Fibroblast of lung (primary cell): ENCODE measurements at places on chromosomes 3 and 15. TPM values are rescaled to one million over a fixed set of nuclear protein-coding genes. Genes with fewer than 3 reads are reported as not detected.

- DNase-seq = no peak
Observed at GRCh38 chr3:111362381-111363009, 179.5 kb upstream of the CD96 start.

GRCh38 chr15:25372298-25372697 is 66.5 kb downstream of the UBE3A start:
- DNase-seq = peak; percentile 73

- DNase-seq = no peak
Observed at GRCh38 chr3:34131091-34131490, 332.7 kb downstream of the PDCD6IP start.

DNA sequence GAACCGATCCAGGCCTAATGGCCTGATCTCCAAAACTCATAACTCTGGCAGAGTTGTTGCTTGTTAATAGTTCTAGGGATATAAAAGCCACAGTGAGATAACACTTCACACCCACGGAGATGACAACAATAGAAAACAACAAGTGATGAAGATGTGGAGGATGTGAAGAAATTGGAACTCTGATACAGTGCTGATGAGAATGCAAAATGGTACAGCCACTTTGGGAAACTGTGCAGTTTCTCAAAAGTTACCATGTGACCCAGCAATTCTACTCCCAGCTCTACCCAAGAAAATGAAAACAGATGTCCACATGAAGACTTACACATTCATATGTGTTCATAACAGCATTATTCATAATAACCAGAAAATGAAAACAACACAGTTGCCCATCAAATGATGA is 3.8 kb downstream of the CMTM7 start:
- DNase-seq = no peak

GRCh38 chr3:123047062-123047319 is 19.4 kb upstream of the SEMA5B start:
- DNase-seq = no peak

DNA sequence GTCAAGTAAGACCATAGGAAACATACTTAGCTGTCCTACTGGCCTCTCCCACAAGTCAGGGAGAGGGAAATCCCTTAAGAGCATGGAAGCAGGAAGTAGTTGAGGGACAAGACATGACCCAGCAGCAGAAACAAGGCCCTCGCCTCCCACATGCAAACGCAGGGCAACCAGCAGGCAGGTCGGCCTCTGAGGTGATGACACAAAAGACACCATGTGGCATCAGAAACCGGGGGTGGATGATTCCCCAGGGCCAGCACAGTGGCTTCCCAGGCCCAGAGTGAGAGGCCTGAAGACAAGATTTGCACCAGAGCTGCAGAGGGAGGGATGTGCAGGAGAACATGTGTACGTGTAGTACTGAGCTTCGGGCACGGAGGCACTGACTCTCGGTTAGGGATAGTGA is 26.3 kb downstream of the PXYLP1 start:
- no peak for DNase-seq

DNA sequence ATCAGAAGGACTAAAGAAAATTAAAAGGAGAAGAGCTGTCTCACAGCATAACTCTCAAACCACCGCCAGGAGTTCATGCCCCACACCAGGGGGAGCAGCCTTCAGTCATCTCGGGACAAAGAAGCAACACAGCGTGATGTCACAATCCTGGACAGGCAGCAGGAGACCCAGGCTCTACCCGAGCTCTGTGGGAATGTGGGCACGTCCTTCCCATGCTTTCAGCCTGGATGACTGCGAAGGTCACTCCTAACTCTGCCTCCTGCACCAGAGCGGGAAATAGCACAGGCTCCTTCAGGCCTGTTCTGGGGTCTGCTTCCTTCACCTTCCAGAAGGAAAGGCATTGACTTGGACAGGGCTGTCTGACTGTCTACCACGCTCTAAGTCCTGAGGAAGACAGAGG is 31.3 kb downstream of the NOX5 start:
- peak; percentile 57 for DNase-seq

GRCh38 chr15:40333922-40334492 is 6.7 kb downstream of the CCDC9B start:
- peak; percentile 75 for DNase-seq

DNA sequence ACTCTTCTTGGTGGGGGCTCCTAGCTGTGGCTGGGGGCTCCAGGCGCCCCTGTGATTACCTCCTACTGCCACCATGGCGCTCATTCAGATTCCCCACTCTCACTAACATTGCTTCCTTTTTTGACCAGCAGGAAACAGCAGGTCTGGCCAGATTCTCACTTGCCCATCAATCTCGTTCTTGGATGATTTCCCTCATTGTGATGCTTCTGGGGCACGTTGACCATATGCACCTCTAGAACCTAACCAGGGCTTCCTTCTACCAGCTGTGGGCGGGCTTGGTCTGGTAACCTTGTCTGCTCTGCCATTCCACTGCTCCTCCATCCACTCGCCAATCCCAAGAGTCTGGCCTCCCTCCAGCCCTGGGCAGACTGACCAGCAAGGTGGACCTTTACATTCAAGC is 35.9 kb upstream of the PTPN23 start:
- DNase-seq = no peak

- peak; percentile 2 for DNase-seq
Observed at GRCh38 chr3:24741506-24741905, 246.9 kb upstream of the THRB start.

- DNase-seq = no peak
Observed at GRCh38 chr3:156745766-156746165, 71.4 kb downstream of the TIPARP start.

DNA sequence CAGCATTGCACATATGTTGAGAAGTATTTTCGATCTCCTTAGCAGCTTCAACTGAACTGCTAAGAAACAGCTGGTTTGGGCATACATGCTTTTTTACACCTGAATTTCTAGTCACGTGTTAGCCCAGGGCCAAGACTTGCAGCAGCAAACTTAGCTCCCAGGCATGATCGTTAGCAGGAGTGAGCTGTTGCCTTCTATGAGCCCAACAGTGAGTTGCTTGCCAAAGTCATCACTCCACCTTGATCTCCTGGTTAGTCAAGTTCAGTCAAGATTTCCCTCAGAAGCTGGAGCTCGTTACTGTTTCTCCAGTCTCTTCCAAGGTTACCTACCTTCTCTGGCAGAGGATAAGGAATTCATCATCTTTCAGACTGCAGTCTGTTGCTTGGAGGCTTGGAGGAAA is 100.4 kb upstream of the SEMA6D start:
- DNase-seq = no peak

GRCh38 chr3:122101646-122102045 is 46.5 kb downstream of the CD86 start:
- peak; percentile 44 for DNase-seq

Gene SCG3
- not detected in 2 replicates for total RNA-seq

Gene PEAK1
- 69.9 and 91.8 TPM in 2 replicates for total RNA-seq

Gene CASR
- total RNA-seq = under 0.01 TPM in 1 of 2 replicates, not detected in the other

Gene AQP9
- not detected in 2 replicates for total RNA-seq

Gene P2RY14
- total RNA-seq = not detected in 2 replicates

Gene JAGN1
- 30.6 and 33.9 TPM in 2 replicates for total RNA-seq

Gene SPESP1
- 4.6 and 8.2 TPM in 2 replicates for total RNA-seq

Gene DUOXA2
- total RNA-seq = not detected in 2 replicates

Gene MST1R
- 1.5 and 3.0 TPM in 2 replicates for total RNA-seq

Gene CXCR6
- not detected in 2 replicates for total RNA-seq

Gene ARHGEF3
- 14.1 and 16.7 TPM in 2 replicates for total RNA-seq

Gene CPNE4
- 0.17 TPM in 1 of 2 replicates, not detected in the other for total RNA-seq
